ENCODE measurements at places on chromosomes 7 and 10.

- no peak for DNase-seq
These were observed 29.0 kb upstream of the ZNF273 start for GRCh38 chr7:64874114-64874513.

DNA sequence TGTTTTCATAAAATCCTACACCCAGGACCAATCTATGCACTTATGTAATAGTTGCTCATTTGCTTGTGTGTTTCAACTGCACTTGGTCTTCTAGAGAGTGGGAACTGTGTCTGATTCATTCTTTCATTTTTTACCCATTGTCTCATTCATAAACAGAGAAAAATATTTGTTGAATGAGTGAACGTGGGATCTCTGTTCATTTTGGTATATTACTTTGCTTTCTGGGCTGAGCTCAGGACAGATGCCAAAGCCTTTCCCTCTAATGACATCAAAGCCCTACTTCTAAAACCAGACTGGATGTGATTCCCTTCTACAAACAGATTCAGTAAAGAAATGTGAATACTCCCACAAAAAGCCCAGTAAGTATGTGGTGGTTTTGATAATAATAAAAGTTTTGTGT, 145.2 kb downstream of the ST7 start:
- no peak for DNase-seq

DNA sequence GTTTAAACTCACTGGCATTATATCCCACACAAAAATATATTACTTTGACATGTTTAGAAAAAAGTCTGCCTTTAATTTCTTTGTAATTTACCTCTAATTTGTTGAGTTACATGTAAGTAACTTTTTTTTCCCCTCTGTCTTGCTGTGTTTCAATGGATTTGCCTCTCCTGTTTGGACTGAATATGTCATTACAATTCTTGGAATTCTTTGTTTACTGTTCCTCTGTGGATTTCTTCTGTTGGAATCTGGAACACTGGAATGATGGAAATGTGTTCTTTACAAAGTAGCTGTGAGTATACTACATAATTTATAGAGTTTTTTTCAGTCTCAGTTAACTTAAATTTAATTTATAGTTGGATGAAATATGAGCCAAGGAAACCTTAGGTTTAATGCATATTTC, 30.4 kb downstream of the SEPTIN7 start:
- no peak for DNase-seq

- no peak for DNase-seq
These were observed 268.0 kb downstream of the ZEB1 start for GRCh38 chr10:31586723-31587638.

DNA sequence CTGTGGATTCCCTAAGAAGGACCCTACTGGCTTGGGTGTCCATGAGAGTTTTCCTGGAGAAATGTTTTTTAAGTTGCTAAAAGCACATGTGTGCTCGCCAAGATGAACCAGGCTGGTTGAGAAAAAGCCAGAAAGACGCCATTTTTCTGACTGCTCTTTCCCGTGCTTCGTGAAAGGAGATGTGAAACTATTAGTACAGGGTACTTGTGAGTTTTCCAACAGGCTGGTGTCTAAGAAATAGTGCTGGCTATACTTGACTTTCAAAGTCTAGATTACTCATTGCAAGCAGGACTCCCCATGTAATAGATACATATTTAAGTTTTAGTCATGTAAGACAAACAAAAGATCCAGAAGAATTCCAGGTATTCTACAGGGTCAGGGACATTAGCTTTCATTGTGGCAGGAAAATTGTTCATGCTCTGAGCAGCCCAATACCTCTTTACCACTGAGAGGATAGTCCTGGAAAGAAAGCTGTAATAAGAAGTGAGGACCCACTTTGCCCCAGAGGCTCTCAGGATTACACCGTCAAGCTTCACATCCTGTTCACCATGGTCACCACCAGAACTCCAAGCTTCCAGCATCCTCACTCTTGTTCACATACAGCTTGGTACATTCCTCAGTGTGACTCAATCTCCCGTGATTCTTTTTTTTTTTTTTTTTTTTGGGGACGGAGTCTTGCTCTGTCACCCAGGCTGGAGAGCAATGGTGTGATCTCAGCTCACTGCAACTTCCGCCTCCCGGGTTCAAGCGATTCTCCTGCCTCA, 43.8 kb upstream of the ICA1 start:
- DNase-seq, result no peak

DNA sequence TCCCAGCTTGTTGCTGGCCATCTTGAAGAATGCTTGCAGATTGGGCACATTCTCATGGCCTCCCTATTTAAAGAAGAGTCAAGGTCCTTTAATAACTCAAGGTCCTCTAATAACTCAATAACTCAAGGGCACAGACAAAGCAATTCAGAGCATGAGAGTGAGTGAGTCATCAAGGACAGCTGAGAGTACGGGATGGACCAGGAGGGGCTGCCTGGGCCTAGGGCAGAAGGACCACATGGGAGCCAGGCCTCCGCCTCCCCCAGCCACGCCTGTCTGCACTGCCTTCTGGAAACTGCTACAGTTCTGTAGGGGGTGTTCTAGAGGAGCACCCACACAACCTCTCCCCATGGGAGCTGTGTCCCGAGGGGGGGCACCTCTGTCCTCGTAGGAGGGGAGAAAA, 48.9 kb downstream of the ZNF503 start:
- DNase-seq, result no peak

DNA sequence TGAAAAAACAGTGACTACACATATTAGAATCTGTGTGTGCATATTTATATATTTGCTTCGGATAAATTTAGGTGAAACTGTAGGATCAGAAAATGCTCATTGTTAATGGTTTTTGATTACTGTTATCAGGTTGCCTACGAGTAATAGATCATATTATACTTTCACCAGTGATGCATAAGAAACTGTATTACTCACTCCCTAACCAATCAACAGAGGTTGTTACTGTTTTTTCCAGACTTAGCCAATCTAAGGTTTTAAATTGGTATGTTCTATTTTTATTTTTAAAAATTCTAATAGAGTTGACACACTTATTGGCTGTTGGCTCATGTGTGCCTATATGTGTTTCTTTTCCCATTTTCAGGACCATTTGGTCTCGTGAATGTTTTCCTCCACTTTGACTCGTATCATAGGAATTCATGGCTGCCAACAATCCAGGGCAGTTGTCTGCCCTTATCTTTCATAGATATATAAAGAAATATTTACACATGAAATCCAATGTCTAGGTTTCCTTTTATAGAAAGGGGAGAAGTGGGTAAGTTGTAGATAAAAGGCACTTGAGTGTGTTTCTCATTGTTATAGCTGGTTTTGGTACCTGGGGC, 59.2 kb downstream of the ANLN start:
- DNase-seq, result no peak

DNA sequence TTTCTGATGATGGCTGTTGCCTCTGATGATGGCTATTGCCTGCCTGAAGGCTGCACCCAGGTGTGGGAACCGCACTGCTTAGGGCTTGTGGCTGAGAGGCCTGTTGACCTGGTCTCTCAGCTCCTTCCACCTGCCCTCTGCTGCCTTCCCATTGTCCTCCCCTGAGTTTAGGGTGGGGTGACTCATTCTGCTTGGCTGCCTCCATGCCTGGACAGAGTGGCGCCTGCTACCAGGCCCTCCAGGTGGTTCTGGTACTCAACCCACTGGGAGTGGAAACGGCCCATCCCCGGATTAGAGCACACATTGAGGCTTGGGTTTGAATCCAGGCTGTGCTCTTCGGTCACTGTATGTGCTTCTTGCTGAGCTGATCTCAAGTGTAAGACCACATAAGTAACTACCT, 120.6 kb downstream of the SEM1 start:
- no peak for DNase-seq

DNA sequence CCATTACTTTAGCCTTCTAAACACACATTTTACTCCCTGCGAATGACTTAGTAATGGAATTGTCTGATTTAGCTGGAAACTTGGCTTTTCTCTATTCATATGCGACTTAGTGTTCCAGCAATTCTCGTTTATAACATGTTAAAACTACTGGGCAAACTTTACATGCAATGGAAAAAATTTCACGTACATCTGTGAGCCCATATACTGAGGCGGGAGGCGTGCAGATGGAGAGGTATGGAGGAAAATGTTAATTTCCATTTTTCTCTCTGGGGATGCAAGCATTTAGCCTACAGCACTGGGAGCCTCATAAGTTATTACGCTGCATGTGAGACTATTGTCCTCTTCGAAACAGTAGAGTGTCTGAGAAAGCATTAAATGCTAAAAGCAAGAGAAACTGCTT, 591.5 kb upstream of the ANKRD30A start:
- no peak for DNase-seq

DNA sequence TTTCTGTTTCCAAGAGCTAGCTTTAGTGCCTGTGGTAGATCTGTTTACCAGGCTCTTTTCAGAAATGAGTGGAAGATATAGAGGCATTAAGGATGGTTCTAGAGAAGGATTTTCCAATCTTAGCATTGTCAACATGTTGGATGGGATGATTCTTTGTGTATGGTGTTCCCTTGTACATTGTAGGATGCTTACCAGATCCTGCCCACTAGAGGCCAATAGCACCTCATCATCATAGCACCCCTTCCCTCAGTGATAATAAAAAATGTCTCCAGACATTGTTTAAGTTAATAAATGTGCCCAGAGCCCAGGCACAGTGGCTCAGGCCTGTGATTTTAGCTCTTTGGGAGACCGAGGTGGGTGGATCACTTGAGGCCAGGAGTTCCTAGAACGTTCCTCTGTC, 121.2 kb downstream of the ANKRD30A start:
- no peak for DNase-seq

DNA sequence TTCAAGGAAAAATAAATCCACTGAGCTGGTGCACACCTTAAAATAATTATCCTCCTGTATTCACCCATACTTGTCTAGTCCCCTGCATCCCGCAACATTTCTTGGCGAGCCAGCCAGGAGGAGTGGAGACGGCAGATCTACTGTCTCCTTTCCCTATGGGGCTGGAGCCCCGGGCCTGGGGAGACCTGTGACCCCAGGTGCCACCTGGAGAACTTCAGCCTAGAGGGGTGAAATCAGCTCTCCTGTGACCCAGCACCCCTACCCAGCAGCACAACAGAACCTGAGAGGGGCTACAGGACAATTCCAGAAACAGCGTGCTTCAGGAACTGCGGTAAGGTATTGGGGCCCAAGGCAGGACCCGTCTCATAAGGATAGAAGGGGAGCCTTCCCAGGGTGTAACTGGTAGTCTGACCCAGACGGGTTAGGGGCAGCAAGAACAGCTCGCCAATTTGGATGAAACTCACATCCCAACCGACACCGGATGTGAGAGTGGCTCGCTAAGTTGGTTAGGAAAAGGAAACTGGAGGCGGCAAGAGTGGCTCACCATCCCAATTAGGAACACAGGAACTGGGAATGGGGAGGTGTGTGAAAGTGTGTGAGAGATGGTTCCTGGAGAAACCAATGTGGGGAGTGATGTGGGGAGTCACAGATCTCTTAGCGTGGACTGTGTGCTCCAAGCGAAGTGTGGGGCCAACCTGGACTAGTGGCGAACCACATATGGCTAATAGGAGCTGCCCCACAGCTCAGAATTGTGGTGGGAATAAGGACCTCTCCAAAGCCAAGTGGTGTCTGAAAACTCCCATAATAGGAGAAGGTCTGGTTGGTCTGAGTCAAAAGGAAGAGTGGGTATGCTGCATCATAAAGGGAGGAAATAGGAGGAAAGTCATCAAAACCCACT, 15.1 kb upstream of the DENND2A start:
- no peak for DNase-seq

GRCh38 chr7:16603633-16604032, 41.9 kb downstream of the ANKMY2 start:
- DNase-seq, result no peak

DNA sequence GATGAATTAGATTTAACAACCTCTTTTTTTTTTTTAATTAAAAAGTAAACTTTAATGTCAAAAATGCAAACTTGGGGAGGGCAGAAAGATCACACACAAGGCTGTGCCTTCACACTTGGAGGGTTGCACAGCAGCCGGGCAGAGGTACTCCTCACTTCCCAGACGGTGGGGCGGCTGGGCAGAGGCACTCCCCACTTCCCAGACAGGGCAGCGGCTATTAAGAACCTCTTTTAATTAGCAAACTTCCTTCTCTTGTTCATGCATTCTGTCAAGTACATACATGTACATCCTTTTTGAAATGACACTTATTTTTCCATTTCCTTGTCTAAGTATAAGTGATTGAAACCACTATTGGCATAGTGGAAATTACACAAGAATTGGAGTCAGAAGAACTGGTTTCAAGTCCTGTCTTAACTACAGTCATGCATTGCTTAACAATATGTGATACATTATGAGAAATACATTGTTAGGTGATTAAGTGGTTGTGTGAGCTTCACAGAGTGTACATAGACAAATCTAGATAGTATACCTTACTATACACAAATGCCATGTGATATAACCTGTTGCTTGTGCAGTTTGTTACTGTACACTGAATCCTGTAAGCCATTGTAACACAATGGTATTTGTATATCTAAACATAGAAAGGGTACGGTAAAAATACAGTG, 26.5 kb downstream of the BTRC start:
- DNase-seq, result no peak

GRCh38 chr10:35387768-35388167, 51.5 kb downstream of the CCNY start:
- DNase-seq, result no peak

- DNase-seq, result no peak
These were observed 130.4 kb upstream of the GDF10 start for GRCh38 chr10:47169581-47169980.

DNA sequence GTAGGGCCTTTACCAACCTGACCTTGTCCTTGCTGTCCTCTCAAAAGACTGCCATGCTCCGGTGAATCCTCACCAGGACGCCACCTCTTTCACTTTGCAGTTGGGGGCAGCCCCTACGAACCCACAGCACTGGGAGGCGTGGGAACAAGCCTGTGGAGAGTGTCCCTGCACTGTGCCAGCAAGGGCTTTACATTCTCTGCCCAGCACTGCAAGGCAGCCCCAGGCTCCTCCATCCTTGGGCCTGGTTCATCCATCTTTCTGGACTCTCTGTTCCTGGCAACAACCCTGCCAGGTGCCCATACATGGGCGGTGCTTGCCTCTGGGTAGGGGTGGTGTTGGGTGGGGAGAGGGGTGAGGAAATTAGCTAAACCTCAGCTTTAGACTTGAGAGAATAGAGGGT, 1.4 kb downstream of the CHAT start:
- no peak for DNase-seq

- DNase-seq, result no peak
These were observed 56.3 kb downstream of the CRTAC1 start for GRCh38 chr10:97974100-97974499.

GRCh38 chr10:63262430-63263073, 129.4 kb downstream of the NRBF2 start:
- no peak for DNase-seq

- DNase-seq, result no peak
These were observed 12.8 kb upstream of the DRGX start for GRCh38 chr10:49408519-49409306.

DNA sequence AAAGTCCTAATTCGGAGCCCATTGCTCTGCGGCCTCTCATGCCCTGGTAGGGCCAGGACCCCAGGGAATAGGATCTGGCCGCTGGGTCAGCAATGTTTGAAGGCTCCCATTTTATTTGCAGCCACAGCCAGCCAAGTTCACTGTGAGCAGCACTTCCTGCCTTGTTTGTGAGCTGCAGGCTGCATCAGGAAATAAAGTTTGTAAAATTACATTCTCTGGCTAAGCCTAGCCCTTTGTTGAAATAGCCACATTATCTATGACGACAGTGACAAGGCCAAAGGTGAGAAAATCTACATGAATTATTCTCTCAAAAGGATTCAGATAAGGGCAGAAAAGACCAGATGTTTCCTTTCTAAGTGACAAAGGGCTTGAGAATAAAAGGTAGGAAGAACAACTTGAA, 23.7 kb upstream of the ITGB1 start:
- DNase-seq, result no peak

Measured in stimulated activated CD4-positive, alpha-beta T cell treated with anti-CD3 and anti-CD28 coated beads, Interleukin-4, amount 100 ng/mL, for 48 hours (primary cell).